ENCODE measurements at places on chromosomes 1 and 21.

DNA sequence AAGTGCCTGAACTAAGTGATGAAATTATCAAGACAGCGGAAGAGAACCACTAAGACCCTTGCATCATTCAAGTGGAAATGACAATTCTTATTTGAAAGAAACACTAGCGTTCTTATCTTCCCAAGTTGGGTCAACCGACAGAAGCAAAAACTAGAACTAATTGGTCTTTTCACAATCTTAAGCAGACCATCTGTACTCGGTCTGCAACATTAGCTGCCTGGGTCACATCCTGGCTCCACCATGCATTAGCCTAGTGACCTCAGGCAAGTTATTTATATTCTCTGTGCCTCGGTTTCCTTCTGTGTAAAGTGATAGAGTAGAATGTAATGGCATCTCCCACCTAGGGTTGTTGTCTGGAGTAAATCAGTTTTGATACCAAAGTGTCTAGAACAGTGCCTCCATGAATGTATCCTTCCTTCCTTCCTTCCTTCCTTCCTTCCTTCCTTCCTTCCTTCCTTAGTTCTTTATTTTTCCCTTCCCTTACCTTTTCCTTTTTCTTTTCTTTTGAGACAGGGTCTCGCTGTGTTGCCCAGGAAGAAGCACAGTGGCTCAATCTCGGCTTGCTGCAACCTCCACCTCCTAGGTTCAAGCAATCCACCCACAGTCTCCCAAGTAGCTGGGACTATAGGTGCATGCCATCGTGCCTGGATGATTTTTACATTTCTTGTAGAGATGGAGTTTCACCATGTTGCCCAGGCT is 6.0 kb downstream of the COLGALT2 start:
- DNase-seq: no peak

DNA sequence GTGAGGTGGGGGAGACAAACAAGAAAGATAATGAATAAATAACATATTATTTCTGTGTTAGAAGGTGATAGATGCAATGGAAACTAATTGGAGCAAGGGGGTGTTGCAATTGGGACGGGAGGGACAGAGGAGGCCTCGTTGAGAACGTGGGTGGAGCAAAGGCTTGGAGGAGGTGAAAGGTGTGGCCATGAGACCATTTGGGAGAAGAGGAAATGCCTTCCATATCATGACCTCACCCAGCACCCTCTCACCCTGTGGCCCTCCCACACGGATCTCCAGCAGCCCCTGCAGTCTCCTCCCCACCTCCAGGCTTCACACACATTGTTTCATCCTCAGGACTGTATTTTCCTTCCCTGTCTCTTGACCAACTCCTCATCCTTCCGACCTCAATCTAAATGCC is 85.3 kb upstream of the ARHGAP29 start:
- DNase-seq: no peak

GRCh38 chr1:85125891-85126290 is 74.9 kb downstream of the SYDE2 start:
- no peak for DNase-seq

GRCh38 chr1:151058692-151059091 is 730 bp downstream of the CDC42SE1 start:
- DNase-seq: no peak

- no peak for DNase-seq
Measured at GRCh38 chr1:209854196-209854595, 26.4 kb downstream of the UTP25 start.

- DNase-seq: no peak
Measured at GRCh38 chr21:35664683-35665082, 395.6 kb downstream of the SETD4 start.

DNA sequence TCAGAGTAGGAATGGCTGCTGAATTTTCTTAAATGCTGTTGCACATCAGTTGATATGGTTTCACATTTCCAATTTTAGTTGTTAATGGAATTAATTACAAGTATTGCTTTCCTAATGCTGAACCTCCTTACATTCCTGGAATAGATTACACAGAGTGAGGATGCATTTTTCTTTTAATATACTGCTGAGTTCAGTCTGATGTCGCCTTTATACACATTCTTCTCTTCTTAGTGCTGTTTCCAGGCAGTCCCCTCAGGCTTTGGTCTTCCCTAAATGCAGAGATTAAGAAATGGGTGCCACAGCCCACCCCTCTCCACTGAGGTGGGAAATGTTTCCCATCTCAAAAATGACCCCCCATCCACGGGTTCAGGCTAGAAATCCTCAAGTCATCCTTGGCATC is 6.7 kb upstream of the TSPEAR start:
- DNase-seq: no peak

DNA sequence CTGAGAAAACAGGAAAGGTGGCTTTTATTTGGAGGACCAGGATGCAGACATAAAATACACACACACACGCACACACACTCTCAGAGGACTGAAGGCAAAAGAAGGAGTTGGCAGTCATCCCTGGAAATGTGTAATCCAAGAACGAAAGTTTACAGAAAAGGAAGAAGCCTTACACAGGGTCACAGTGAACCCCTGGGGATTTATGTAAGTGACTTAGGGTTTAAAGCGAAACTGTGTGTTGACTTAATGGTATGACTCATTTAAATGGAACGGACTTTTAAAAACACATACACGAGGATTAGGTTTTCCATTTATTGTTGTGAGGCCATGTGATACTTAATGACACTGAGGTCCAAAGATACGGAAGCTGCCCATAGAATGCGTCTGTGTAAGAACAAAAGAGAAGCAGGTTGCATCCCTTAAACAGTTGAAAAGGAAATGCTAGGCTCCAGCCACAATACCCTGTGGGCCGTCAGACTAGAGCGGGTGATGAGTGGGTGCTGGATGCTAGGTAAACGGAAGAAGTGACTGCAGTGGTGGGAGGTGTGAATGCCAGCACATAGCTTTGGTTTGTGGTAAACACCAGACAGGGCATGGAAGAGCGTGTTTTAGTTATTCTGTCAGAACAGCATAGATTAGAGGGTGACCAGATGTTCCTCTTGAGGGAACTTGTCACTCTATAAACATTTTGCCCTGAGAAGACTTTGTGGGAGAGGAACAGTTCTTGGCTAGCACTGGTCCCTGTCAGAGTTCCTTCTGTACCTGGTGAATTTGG is 21.6 kb upstream of the BCL10 start:
- peak; percentile 43 for DNase-seq

GRCh38 chr1:244727871-244728474 is 75.0 kb downstream of the DESI2 start:
- no peak for DNase-seq

DNA sequence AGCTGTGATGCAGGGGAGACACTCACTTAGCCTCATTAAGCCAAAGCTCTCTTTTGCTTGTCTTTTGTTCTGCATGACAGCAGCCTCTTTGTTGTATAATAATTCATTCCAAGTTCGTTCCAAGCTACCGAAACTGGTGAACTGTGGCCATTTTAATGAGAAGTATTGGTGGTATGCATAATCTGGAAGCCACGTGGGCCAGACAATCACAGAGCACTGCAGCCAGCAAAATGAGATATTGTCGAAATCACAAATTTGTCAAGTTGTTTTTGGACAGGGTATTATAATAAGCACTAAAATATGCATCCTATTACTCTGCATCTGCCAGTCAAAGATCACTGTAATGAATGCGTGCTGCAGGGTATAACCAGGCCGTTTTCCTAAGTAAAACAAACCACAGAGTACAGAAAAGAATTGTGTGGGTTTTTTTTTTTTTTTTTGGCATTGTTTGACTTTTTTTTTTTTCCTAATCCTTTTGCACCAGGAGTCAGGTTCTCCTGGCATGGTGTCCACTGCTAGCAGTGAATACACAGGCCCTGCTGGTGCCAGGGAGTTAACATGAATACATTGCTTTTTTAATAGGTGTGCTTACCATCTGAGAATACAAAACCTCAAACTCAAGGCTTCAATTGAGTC is 423.9 kb downstream of the PTBP2 start:
- DNase-seq: no peak

DNA sequence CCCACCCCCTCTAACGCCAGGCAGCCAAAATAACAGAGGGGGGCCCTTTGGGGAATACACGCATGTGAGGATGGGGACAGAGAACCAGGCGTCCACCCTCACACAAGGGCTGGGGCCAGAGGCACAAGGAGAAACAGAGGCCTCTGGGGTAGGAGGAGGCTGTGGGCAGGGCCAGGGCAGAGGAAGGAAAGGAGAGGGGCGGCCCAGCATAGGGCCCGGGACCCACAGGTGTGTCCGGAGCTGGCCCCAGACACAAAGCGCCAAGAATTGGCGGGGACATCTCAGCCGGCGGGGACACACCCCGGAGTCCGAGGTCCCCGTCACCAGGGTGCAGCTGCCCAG is 6.7 kb downstream of the PLEKHG5 start:
- no peak for DNase-seq

DNA sequence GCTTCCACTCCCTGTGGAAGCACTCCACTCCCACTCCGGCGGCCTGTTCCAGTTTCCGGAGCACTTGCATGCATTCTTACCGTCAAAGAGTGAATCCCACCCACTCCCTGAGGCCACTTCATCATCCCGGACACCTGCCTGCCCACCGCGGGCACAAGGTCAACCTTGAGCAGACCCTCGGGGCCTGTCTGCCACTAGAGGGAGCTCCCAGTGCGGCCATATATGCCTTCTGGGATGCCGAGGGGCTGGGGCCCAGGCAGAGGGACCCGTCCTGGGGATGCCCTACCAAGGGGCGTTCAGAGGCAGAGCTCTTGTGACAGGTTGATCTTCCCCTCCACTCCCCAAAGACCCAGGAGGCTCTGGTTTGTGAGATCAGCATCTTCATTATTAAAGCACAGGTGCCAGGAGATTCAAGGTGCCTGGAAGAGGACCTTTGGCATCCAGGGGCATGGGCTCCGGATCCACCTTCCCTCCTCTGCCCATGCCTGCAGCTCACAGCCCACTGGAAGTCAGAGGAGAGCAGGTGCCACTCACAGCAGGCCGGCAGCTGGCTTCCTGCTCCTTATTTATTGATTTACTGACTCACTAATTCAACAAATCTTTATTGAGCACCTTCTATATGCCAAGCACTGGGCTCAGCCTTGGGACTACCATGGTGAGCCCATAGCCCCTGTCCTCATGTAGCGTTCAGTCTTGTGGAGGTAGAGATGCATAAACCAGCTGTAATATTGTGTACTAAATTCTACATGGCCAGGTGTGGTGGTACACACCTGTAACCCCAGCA is 47.3 kb downstream of the UBIAD1 start:
- no peak for DNase-seq

DNA sequence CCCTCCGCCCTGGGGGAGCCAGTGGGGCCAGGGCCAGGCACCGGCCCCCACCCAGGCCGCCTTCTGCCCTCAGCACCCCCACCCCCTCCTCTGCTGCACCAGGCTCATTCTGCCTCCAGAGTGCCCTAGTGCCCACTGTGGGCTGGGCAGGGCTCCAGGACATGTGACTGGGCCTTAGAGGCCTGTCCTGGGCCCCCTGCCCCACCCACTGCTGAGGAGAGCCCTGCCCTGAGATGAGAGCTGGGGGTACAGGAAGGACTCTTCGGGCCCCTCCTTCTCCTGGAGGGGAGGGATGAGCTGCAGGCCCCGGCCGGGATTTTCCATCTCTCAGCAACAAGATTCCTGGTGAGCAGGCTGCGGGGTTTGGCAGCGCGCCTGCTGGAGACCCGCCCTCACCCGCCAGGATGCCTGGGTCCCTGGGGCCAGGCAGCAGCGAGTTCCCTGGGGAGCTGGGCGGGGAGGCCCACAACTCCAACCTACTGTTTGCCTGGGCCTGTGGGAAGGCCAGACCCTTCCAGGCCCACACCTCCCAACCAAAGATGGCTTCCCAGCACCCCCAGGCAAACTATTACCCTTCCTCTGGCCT is 14.0 kb downstream of the AHDC1 start:
- DNase-seq: no peak

GRCh38 chr1:209527993-209528717 is 55.4 kb upstream of the CAMK1G start:
- DNase-seq: no peak

- DNase-seq: no peak
Measured at GRCh38 chr1:243726806-243727502, 123.1 kb downstream of the AKT3 start.

DNA sequence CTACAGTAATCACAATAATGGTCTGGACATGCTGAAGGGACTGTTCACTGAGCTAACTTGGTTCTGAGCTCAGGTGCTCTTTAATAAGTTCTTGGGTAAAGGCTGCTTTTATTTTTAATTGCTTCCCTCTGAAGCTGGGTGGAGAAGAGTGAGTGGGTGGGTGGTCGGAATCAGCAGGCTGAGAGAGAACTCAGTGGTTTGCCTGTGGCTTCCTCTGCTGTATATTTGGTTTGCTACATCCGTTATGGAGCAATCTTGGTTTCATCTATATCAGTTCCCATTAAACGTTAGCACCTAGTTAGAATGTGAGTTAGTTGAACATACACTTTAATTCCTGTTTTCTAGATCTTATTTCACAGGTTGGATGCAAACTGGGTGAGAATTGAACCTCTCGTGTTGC is 23.3 kb downstream of the CNIH4 start:
- DNase-seq: peak; percentile 7

DNA sequence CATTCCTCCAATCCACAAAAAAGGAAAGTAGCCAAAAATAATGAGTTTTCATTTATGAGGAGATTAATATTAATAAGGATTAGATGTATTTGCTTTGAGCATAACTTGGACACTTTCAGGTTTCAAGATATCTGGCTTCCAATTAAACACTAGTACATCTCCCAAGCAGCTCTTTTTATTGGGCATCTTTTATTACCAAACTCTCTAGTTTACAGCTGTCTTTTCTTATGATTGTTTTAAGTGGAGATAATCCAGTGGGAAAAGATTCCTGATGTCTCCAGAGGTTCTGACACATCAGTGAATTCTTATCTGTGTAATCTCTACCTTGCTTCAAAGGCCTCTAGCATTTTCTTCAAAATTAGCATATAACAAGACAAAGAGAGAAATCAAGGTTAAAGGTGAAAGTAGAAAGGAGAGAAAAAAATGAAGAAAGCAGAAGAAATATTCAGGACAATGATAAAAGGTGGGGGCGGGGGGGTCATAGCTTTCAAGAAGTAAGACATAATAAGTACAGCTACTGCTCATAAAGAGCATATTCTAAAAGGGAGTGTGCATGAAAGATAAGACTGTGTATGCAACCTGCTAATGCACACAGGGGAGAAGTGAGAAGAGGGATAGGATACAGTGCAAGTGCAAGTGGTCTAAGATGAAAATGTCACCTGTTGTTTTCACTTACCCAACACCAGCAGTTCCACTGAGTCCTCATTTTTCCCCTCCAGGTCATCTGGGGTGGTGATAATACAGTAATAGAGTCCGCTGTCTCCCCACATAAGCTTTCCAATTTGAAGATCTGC is 19.1 kb downstream of the ILDR2 start:
- DNase-seq: no peak

GRCh38 chr1:27517907-27518718 is 28.1 kb upstream of the WASF2 start:
- DNase-seq: no peak

DNA sequence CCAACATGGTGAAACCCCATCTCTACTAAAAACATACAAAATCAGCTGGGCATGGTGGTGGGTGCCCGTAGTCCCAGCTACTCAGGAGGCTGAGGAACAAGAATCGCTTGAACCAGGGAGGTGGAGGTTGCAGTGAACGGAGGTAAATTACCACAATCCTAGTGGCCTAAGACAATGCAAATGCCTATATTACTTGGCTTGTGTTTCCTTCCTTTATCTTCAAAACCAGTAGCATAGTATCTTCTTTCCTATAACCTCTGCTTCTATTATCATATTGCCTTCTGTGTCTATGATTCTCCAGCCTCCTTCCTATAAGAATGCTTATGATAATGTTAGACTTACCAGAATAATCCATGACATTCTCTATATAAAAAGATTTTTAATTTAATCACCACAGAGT is 156.2 kb upstream of the RGS18 start:
- DNase-seq: no peak

GRCh38 chr1:50105433-50105832 is 3.3 kb upstream of the ELAVL4 start:
- DNase-seq: no peak

- DNase-seq: no peak
Measured at GRCh38 chr1:209062863-209063262, 520.7 kb upstream of the CAMK1G start.

Measured in stimulated activated CD4-positive, alpha-beta T cell treated with anti-CD3 and anti-CD28 coated beads, TNF-alpha, amount 100 ng/mL, for 4 hours (primary cell).